ENCODE measurements at places on chromosomes 2 and 18.

GRCh38 chr2:187547353-187547979, 6.8 kb downstream of the TFPI start:
- no peak for DNase-seq

DNA sequence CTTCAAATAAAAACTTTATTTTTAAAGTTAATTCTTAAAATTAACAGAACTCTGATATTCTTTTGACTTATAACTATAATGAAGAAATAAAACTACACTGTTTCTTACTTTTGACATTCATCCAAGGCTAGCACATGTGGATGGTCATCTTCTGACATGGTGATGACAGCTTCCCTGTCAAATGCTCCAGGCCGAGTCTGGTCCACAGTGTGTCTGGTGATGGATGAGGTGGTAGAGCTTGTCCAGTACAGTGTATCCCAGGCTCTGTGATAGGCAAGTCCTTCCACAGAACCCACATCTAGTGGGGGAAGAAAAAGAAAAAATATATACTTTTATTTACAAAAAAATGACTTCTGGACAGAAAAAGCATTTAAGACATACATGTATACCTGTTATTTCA, 1529.5 kb downstream of the LRP1B start:
- DNase-seq, result no peak

DNA sequence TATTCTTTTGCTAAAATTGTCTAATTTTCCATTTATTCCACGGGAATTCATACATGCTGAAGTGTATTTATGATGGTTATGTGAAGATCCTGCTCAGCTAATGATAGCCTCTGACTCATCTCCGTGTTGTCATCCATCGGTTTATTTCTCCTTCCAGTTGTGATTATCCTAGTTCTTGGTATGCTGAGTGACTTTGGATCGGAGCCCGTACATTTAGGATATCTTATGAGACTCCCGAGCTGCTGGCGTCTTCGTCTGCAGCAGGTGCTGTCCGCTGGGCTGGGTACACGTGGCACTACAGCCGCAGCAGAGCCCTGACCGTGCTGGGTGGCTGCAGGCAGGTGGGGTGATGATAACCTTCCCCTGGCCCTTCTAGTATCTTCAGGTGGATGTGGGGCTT, 40.1 kb upstream of the GALR1 start:
- no peak for DNase-seq

DNA sequence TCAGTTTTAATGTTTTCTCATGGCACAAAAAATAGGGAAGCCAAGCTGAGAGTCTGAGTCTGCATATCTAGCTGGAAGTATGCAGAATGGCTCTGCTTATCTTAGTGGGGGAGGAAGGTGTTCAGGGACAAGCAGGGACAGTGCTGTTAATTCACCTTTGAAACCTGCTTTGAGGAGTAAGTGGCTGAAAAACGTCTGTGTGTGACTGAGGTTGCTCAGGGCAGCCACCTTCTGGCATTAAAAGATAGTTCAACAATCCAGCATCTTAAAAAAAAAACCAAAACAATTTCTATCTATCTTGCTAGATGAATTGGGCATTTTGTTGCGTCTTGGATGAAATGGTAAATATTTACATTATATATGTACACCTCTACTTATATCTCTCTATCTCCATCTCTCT, 2.0 kb upstream of the TRPM8 start:
- DNase-seq, result no peak

DNA sequence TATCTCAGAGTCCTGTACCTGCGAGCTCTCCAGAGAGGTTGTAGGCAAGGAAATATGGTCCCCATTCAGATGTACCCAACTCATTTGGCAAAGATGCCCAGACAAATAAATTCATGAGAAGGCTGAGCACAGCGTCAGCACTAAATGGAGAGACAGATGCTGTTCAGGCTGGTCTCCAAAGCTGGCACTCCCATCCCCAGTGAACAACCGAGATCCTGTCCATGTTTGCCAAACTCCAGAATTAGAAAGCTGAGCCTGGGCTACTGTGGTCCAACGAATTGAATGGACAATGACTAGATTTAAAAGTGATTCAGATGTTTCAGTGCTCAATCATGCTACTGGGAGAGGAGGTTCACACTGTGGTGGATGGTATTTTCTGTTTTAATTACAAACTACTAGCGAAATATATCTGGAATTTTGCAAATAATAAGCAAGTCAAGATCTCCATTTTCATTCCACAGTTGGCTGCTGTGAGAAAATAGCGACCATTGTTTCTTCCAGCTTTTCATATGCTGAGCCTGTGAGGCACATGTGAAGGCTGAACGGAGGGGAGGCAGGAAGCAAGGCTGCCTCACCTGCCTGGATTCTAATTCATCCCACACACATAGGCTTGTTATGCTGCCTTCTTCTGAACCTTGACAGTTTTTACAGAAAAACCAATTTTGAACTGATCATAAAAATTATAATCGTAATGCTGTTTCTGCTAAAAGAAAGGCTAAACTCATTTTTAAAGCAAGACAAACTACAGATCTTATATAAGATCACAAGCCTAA, 22.6 kb upstream of the DAPL1 start:
- DNase-seq, result no peak
